ENCODE measurements at places on chromosomes 7 and 10.
A peak's percentile ranks its signal among the peaks of the same experiment; 100 is the strongest.

DNA sequence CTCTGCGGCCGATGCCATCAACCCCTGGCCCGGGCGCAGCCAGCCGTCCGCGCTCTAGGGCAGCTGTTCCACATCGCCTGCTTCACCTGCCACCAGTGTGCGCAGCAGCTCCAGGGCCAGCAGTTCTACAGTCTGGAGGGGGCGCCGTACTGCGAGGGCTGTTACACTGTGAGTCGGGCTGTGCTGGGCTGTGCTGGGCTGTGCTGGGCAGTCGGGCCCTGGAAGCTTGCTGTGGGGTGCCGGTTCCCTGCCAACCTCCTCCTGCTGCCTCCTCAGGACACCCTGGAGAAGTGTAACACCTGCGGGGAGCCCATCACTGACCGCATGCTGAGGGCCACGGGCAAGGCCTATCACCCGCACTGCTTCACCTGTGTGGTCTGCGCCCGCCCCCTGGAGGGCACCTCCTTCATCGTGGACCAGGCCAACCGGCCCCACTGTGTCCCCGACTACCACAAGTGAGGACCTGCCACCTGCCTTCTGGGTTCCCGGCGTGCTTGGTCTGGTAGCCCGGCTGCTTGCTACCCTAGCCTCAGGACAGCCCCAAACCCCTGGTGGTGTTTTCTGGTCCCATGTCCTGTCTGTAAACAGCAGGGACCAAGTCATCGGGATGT lies 7.5 kb downstream of the ZYX start:
- no peak for DNase-seq

GRCh38 chr10:86392723-86393094 lies 26.1 kb upstream of the GRID1 start:
- no peak for DNase-seq

DNA sequence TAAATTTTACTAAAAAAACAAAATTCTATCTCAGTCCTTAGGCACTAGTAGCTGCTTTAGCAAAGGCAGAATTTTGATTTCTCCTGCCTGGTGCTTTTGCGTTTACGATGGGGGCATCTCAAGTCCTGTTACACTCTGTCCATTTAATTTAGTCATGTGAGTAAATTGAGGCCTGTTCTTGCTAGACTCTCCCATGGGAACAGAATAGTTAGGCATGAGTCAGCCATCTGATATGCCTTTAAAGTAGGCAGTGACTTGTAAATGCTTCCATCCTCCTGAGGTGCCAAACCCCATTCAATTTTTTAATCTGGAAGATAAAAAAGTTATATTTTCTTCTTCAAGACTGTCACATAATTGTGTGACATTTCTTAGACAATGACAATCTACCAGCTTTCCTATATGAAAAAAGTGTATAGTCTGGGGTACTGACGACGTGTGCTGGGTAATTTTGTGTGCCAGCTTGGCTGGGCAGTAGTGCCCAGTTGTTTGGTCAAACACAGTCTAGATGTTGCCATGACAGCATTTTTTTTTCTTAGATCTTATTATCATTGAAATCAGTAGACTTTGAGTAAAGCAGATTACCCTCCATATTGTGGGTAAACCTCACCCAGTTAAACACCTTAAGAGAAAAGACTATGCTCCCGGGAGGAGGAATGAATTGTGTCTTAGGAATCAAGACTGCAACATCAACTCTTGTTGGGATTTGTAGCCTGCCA lies 603.4 kb downstream of the SORCS1 start:
- no peak for DNase-seq

GRCh38 chr7:118195837-118196474 lies 12.0 kb downstream of the LSM8 start:
- peak; percentile 77 for DNase-seq

DNA sequence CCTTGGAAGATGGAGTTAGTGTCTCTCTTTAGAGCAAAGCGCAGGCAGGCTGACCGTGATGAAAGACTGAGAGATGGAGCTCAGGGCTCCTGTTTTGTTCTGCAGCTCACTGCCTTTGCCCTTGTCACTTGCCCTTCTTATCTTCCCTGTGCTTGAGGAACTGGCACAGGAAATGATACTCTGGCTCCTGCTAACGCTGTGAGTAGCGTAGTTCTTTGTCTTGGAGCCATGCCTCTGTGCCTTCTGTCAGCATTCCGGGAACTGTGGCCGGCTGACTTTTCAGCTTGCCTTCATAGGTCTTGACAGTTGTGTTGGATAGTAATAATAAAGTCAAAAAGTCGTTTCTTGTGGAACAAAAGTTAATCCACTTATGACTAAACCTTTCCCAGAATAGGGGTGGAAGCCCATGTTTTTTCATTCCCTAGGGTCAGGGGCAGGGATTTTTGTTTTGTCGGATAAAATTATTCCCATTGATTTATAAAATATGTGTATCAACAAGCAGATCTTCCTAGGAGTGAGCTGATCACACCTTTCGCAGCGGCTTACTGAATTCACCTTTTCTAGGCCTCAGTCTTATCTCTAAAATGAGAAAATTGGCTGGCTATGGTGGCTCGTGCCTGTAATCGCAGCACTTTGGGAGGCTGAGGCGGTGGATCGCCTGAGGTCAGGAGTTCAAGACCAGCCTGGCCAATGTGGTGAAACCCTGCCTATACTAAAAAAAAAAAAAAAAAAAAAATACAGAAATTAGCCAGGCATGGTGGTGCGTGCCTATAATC lies 16.6 kb upstream of the TMEM236 start:
- DNase-seq: no peak

GRCh38 chr7:8430643-8431042 lies 2.8 kb upstream of the NXPH1 start:
- no peak for DNase-seq

DNA sequence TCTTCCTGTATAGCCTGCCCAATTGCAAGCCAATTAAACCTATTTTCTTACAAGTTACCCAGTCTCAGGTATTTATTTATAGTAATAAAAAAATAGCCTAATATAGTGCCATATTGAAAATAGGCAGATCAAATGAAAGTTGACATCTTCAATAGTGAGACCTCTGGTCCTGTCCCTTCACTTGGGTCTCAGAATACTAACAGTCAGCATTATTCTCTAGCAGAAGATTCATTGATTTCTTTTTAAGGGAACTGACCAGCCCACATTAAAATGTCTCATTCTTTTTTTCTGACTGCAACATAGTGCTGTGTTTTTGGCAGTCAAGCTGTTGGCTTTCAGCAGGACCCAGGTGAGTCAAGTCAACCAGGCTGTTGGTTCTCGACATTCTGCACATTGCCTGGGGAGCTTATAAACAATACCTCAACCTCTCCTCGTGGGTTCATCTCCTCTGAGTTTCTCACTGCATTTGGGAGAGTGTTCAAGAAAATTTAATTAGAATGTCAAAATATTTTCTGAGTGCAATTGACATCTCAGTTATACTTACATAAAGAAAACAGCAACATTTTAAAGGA lies 109.8 kb downstream of the MKX start:
- no peak for DNase-seq

GRCh38 chr7:68892236-68892635 lies 706.0 kb upstream of the AUTS2 start:
- no peak for DNase-seq

DNA sequence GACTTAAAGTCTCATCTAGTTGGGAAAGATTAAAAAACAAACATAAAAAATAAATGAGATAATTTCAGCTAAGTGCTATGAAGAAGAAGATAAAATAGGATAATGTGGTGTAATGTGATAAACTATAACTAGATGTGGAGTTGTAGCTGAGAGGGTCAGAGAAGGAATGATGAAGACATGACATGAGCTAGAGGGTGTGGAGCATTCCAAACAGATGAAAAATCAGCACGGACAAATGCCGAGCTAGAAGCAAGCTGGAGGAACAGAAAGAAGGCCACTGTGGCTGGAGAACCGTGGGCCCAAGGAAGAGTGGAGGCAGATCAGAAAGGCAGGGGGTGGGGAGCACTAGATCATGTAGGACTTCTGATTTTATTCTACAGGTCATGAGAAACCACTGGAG lies 70.6 kb downstream of the CDK6 start:
- DNase-seq: no peak

- DNase-seq: no peak
These were observed 34.2 kb downstream of the C10orf71 start for GRCh38 chr10:49333192-49333591.

All from NCI-H2081 (cell line).